ENCODE measurements at places on chromosomes 6 and 20.

DNA sequence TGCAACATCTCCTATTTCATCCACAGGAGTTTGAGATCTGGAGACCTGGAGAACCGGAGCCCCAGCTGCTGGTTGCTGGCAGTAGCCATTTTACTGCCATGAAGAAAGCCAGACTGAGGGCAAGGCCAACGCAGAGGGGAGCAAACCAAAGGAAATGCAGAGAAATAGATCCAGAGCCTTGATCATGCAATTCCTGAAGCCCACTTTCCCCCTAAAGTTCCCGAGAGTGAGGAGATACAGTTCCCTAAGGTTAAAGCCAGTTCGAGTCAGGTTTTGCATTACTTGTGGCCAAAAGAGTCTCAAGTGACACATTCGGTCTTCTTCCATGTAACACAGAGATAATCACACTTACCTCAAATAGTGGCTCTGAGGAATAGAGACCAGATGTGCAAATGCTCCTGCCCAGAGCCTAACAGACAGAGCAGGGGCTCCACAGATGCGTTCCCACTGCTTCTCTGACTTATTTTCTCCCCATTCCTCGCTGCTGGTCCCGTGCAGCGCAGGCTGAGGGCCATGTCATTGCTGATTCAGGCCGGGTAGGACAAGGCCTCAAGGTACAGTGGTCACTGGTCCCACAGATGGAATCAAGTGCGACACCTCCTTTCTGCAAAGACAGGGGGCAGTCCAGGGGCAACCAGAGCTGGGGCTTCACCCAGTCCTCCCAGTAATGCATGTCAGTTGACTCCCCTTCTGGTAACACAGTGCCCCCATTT is 35.1 kb upstream of the NFATC2 start:
- no peak for DNase-seq

DNA sequence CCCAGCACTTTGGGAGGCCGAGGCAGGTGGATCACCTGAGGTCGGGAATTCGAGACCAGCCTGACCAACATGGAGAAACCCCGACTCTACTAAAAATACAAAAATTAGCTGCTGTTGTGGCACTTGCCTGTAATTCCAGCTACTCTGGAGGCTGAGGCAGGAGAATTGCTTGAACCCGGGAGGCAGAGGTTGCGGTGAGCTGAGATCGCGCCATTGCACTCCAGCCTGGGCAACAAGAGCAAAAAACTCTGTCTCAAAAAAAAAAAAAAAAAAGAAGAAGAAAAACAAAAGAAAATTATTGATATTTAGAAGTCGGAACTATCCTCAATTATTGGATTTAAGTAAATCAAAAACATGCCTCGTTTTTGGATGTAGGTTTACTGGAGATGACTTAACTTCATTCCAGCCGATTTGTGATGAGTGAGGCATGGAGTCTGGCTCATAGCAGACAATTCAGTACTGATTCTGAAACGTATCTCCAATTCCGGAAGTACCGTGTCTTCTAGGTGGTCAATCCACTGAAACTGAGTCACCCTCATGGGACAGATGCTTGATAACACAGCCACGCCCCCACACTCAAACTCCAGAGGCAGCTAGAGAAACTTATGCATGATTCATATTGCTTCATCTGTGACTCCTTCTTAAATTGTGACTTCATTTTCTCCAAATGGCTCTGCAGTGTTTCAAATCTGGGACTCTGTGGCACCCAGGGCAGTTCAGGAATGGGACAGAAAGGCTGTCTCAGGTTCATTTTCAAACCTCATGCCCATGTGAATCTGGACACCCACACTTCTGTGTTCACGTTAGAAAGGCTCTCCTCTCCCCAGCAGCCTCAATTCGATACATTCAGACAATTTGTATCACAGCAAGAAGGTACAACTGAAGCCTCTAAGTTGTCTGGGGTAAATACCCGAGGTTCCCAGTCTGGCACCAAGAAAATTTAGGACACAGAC is 110.4 kb upstream of the ARMC2 start:
- peak; percentile 85 for DNase-seq

DNA sequence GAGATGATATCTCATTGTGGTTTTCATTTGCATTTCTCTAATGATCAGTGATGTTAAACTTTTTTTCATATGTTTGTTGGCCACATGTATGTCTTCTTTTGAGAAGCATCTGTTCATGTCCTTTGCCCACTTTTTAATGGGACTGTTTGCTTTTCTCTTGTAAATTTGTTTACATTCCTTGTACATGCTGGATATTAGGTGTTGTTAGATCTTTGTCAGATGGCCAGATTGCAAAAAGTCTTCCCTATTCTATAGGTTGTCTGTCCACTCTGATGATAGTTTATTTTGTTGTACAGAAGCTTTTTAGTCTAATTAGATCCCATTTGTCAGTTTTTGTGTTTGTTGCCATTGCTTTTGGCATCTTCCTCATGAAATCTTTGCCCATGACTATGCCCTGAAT is 172.4 kb downstream of the TBC1D32 start:
- no peak for DNase-seq

GRCh38 chr6:113774127-113774825 is 82.9 kb upstream of the MARCKS start:
- peak; percentile 66 for DNase-seq

DNA sequence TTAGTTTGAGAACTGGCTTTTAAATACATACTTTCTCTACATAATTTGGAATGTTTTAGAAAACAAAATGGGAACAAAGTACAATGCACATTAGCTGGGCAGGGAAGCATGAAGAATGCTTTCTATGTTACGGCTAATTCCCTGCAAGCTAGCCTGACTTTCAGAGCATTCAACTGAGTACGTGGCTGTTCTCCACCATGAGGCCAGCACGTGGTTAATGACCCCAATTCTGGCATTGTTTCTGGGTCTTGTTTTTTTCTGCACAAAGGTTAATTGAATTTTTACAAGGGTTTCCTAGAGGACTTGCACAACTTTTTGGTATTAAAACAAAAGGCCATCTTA is 208.6 kb upstream of the AGPAT4 start:
- no peak for DNase-seq

GRCh38 chr6:54613596-54613995 is 233.0 kb upstream of the FAM83B start:
- no peak for DNase-seq

DNA sequence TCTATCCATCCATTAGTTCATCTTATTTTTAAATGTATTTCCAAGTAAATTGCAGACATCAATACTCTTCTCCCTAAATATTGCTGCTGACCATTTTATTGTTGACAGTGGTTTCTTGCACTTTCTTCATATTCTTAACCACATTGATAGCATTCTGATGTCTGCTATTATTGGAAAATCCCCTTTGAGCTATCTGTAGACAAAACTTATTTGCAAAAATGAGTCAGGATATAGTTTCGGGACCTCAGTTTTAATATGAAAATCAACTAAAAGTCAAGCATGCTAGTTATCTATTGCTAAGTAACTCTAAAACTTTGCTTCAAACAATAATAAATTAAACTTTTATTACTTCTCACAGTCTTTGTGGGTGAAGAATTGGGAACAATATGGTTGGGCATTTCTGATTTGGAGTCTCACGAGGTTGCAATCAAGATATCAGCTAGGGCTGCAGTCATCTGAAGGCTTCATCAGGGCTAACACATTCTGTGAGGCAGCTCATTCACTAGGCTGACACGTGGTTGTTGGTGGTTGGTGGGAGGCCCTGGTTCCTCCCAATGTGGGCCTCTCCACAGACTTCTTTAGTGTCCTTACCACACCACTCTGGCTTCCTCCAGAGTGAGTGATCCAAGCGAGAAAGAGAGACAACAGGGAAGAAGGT is 32.7 kb downstream of the CD109 start:
- DNase-seq, result no peak

DNA sequence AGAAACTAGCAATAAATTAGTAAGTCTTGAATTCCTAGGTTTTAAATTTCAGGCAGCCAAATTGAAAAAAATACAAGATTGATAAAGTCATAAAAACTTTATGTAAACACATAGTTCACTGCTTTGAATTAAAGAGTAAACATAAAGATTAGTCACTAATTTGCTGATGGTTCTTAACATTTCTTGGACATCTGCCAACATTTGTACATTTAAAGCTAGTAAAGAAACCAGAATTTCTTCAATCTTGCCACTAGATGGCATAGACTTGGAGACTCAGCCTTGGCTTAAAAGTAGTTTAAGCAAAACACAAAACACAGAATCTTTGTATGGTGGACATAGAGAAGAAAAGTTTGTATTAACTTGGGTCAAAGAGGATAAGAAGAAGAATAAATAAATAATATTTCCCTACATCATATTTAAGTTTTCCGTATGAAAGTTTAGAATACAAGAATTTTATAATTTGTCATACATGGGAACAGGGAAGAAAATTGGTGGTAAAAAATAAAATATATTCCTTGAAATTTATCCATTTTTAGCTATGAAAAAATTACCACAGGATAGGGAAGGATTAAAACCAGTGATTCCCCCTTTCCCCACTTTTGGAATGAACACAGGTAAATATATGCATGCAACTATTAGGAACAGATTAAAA is 41.7 kb upstream of the FAM135A start:
- DNase-seq, result peak; percentile 21

- no peak for DNase-seq
Observed at GRCh38 chr6:121809211-121809610, 373.8 kb downstream of the GJA1 start.

- DNase-seq, result no peak
Observed at GRCh38 chr20:62025394-62025793, 40.3 kb downstream of the TAF4 start.

DNA sequence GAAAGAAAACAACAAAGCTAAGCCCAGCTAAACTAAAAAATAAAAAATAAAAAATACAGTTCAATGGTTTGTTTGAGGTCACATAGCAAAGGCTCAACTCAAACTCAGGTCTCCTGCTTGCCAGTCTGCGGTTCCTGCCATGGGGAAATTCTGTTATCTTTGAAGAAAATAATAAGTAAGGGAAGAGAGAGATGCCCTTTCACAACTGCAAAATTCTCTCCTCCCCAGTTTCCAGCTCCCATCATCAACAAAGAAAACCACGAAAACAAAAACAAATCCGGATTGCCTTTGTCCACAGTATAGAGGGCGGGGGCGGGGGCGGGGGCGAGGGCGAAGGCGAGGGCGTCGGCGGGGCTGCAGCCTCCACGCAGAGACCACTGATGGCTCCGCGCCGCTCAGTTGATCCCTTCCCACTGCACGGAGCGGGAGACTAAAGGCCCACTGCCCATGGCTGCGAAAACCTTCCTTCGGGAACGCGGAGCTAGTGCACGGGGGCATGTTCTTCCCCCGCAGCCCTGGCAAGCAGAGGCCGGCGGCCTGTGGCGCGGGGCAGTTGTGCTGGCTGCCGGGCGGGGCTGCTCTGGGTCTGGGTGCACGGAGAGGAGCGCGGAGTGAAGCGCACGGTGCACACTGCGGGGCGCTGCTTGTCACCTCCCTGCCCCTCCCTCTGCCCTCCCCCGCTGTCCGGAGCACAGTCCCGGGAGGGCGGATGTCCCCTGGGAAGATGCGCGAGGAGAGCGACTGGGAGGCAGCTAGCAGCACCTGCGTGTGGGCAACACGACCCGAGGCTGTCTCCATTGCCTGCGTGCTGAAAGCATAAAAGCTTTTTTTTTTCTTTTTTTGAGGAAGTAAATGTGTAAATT is 54.1 kb upstream of the TPD52L1 start:
- no peak for DNase-seq

GRCh38 chr6:35647400-35647799 is 41.3 kb downstream of the FKBP5 start:
- no peak for DNase-seq

GRCh38 chr6:168314948-168315347 is 4.6 kb downstream of the DACT2 start:
- peak; percentile 0 for DNase-seq

DNA sequence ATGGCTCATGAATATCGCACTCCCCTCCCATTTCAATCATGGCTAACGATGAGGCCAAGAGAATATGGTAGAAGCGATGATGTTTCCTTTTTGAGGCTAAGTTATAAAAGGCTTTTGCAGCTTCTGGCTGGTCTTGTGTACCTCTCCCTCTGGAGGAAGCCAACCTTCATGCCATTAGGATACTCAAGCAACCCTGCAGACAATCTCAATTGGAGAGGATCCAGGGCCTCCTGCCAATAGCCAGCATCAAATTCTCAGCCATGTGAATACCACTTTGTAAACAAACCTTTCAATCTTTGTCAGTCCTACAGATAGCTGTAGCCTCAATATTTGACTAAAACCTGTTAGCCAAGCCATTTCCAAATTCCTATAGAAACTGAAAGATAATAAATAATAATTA is 738.4 kb downstream of the KIF16B start:
- DNase-seq, result no peak

DNA sequence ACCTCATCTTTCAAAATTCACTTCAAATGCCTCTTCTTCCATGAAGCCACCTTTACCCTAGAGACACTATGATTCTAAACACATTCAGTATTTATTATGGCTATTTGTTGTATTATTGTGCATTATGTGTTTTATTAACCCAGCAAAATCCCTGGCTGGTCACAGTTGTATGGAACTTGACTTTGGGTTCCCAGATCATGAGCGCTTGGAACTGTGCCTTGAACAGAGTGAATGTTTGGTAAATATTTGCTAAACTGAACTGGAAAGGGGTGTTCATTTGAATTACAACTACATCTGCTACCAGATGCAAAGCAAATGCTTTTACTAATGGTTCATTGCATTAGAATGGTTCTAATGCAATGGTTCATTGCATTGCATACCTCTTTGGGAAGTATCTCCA is 259.8 kb downstream of the PKHD1 start:
- DNase-seq, result no peak

- no peak for DNase-seq
Observed at GRCh38 chr6:33949877-33950435, 146.2 kb upstream of the MLN start.

DNA sequence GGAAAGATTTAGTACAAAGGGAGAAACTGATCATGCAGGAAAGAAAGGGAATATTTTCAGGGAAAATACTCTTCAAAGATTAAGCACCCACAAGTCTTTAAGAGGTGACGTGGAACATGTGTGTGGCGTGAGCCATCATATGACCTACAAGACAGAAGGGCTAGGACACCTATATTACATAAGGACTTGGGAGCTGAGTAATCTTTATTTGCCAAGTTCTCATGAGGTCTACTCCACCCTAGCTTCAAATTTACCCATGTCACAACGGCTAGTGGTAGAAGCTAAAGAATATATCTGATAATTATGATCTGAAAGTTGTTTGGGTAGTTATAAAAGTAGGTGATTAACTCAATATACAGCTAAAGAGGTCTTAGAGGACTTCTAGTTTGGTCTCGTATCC is 167.8 kb downstream of the GJA10 start:
- DNase-seq, result no peak

- no peak for DNase-seq
Observed at GRCh38 chr20:19070681-19071445, 141.6 kb upstream of the SLC24A3 start.
